ENCODE measurements at places on chromosomes 3 and 15.
A peak's percentile ranks its signal among the peaks of the same experiment; 100 is the strongest.

DNA sequence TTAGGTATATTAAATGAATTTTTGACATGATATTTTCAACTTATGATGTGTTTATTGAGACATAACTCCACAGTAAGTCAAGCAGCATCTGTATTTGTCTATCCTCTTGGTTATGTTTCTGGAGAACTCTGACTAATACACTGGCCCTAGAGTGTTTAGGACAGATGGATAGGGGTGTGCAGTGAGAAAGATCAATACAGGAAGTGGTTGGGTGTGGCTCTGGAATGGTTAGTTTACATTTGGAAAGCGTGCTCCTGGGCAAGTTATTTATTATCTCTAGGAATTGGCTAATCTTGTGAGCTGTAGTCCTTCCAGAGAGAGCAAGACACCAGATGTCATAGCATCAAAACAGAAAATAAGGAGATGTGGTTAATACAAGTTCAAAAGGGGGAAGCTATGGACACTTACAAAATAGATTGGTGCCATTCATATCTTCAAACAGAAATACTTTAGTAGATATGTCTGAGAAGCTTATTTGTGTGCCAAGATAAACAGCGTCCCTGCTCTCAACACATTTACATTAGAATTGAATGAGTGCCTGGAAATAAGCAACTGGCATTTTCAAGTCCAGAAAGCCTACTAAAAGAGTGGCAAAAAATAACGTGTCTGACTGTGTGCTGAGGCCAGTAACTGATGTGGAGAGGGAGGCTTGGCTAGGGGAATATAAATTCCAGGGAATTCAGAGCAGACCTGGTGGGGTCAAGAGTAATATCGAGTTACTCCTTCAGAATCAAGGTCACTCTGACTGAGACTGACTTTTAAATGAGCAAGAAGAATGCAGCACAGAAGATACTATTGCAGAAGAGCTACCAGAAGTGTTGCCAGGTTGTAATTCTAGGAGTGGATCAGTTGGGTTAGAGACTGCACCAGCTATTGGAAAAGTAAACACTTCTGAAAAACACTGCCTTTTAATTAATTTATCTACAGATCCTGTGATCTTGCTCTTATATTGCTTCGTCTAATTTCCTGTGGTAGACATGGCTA lies 33.4 kb upstream of the PLAAT1 start:
- DNase-seq, result no peak
- H3K4me3 ChIP-seq, result no peak overlapping the region
- no peaks in the 10 kb centered on the region for H3K4me1 ChIP-seq
- H3K27me3 ChIP-seq, result no peaks in the 10 kb centered on the region
- H3K36me3 ChIP-seq, result no peaks in the 10 kb centered on the region

DNA sequence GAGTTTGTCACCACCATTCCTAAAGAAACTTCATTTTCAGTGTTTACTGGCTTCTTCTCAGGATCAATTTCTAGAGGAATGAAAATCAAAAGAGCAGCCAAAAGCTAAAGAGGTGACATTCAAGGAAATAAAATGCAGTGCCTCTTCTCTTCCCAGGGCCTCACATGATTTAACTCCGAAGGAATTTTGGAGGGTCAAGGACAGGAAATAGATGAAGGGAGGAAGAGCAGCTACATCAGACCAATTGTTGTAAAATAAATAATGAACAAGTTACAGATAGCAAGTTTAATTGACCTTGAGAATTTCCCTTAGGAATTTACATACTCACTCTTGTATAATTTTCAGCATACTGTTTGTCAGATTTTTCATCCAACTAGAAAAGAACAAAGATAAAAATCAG lies 78.1 kb downstream of the LRRFIP2 start:
- peaks cover 3% of the 10 kb centered on the region for H3K36me3 ChIP-seq
- DNase-seq, result no peak
- no peak overlapping the region for H3K27ac ChIP-seq
- H3K4me1 ChIP-seq, result no peaks in the 10 kb centered on the region

GRCh38 chr3:66889750-66890494 lies 108.2 kb upstream of the KBTBD8 start:
- no peak for DNase-seq
- peaks cover 3% of the 10 kb centered on the region for H3K4me1 ChIP-seq
- no peaks in the 10 kb centered on the region for H3K36me3 ChIP-seq
- no peak overlapping the region for H3K27ac ChIP-seq
- H3K4me3 ChIP-seq, result peak overlapping the region; percentile 42

DNA sequence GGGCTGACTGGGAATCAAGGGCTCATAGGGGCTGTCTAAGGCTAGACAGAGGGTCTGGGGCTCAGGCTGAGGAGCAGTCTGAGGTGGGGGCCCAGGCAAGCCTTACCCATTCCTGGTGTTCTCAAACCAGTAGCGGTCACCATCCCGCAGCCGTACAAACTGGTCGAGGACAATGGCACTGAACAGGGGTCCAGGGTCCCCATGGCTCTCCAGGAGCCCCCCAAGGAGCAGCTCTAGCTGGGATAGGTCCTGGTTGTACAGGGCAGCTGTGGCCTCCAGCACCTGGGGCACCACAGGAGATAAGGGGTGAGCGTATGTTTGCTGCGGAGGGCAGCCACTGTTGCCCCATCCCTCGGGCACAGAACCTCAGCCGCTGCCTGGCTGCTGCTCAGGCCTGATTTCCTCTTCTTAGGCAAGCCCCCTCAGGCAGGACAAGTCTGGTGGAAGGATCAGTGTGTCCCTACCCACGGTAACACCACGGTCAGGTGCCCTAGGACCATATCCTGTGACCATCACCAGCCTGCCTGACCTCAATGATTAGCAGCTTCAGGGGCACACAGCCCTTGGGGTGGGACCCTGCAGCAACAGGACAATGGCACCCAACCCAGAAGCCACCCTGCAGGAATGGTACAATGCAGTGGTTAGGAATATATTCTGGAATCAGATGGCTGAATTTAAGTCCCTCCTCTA lies 5.9 kb downstream of the DUOX2 start:
- no peak overlapping the region for H3K4me3 ChIP-seq
- peaks cover 8% of the 10 kb centered on the region for H3K4me1 ChIP-seq
- H3K27me3 ChIP-seq, result peaks cover 41% of the 10 kb centered on the region
- no peaks in the 10 kb centered on the region for H3K36me3 ChIP-seq
- no peak for DNase-seq
- H3K27ac ChIP-seq, result no peak overlapping the region

- H3K4me3 ChIP-seq, result no peak overlapping the region
- peaks cover 2% of the 10 kb centered on the region for H3K4me1 ChIP-seq
- no peaks in the 10 kb centered on the region for H3K36me3 ChIP-seq
- peaks cover 9% of the 10 kb centered on the region for H3K27me3 ChIP-seq
These were observed 29.5 kb upstream of the ZNF710 start for GRCh38 chr15:89971592-89971997.

DNA sequence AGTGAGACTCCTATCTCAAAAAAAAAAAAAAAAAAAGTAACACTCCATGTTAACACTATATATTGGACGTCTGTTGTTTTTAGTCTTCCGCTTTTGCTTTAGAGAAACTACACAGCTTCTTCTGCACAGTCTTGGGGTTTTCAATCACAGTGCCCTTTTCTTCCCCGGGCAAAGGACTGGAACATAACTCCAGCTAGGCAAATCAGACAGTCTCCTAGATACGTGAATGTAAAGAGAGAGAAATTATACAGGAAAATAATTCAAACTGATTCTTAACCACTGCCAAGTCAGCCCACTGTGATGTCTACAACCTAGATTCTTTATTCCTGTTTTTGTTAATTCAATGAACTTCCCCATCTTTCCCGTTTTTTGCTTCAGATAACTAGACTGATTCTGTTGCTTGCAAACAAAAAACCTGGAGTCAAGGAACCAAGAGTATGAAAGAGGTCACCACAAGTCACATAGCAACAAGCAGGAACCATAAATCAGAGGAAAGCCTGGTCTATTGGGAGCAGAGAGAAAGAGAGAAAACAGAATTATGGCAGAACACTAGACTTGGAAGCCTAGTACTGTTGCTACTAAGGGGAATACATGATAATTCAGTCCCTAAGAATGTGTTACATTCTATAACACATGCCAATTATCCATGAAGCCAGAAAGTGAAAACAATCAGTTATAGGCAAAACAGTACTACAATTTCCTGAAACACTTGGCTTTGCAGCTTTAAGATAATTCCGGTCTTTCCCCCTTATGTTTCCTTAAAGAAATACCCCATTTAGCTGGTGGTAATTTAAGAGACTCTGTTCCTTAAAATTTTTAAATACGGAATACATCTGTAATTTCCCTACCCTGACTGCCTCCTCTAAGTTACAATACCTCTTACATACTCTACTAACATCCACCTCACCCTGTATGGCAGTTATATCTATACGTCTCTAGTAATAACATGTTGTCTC lies 63.1 kb downstream of the TBL1XR1 start:
- H3K4me3 ChIP-seq, result no peak overlapping the region
- H3K27ac ChIP-seq, result peak overlapping the region; percentile 22
- no peak for DNase-seq
